ENCODE measurements at places on chromosomes 6 and 20. TPM values are rescaled to one million over a fixed set of nuclear protein-coding genes. Genes with fewer than 3 reads are reported as not detected.

DNA sequence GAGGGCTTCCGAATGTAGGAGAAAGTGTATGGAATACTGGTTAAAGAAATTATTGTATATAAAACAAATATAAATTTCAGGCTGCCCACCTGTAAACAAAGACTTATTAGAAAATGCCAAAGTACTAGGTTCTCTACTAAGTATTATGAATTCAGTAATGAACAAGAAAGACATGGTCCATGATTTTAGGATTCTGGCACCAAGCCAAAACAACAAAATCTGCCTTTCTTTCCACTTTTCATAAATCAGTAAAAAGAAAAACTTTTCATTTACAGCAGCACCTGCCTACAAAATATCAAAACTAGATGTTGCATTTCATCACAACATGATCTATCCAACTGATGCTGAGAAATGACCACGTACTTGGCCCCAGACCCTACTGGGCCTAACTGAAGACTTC lies 14.5 kb upstream of the SNRPB start:
- ATAC-seq = no peak

DNA sequence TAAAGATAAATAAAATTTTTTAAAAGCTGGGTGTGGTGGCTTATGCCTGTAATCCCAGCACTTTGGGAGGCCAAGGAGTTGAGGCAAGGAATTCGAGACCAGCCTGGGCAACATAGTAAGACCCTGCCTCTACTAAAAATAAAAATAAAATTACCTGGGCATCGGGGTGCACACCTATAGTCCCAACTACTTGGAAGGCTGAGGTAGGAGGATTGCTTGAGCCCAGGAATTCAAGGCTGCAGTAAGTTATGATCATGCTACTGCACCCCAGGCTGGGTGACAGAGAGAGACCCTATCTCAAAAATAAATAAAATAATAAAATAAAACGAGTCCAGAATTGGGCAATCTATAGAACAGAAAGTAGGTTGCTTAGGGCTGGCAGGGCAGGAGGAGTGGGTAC lies 228.7 kb downstream of the BCAS1 start:
- no peak for ATAC-seq

DNA sequence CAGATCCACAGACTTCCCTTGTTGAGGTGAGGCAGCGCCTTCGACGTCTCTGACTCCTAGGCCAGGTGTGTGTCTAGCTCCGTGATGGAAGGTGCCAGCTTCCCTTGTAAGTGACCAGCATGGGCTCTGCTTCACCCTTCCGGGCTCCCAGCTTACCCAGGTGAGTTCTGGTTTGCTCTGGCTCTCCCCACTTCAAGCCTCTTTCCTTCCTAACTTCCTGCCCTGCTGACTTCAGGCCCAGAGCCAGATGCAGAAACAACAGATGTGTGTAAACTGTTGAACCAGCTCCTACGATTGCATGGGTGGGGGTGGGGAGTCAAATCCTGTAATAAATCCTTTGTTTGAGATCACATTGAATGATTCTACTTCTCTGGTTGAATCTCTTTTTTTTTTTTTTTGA lies 51.6 kb upstream of the BMP6 start:
- ATAC-seq = no peak

DNA sequence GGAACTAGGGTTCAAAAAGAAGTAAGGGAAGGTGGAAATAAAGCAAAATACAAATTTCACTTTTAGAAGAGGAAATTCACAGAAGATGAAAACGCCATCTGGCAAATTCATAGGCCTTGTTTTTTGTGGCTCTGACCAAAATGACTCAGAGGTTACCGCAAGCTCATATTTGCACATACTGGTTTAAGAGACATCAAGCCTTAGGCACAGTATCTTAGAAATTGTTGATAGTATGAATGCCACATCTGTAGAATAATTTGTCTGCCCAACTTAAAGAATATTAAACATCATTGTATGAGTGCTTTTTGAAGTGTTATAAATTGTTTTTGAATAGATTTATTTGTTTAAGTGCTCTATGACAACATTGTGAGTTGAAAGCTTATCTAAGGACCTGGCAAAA lies 10.6 kb downstream of the TAAR1 start:
- no peak for ATAC-seq

DNA sequence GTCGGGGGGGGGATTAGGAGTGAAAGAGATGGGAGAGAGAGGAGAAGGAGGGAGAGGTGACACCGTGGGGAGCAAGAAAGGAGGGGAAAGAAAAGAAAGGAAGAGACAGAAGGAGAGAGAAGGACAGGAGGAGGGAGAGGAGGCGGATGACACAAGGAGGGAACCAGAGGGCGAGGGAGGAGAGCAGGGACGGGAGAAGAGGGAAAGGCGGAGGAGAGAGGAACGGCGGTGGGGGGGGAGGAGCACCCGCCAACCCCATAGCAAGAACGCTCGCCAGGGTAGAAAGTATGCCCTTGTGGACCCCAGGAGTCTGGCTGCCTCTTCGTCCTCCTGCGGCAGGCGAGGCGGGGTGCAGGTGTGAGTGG lies 4.5 kb upstream of the INSM1 start:
- ATAC-seq = no peak

GRCh38 chr20:58233881-58234528 lies 5.6 kb upstream of the ANKRD60 start:
- no peak for ATAC-seq

DNA sequence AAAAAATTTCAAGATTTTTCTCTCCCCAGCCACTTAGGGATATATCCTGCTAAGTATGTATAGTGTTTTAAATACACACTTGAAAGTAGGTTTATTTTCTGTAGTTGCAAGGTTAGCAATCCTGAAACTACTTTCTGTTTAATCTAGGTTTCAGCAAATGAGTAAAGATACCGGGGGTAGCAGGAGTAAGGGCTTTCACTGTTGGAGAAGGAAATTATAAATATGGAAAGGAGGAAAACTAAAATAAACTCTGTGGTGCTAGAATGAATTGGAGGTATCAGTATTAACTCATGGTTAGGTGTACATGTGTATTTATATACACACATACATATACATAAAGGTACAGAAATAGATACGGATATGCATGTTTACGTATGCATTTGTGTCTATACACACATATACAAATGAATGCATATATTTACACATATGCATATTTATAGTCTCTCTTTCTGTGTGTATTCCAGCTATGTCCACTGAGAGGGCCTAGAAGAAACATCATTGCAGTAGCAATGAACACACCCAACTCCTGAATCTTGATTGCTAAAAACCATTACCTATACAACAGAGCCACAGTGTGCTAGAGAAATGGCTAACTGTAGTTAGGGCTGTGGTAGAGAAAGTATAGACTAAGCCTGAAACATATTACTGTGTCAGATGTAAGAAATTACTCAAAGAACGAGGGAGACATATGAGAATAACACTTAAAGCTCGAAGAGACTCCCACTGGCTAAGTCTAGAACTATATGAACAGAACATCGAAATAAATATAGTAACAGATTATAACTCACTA lies 95.9 kb upstream of the EMILIN3 start:
- ATAC-seq = no peak

GRCh38 chr20:58088105-58088504 lies 140.3 kb downstream of the ANKRD60 start:
- no peak for ATAC-seq

DNA sequence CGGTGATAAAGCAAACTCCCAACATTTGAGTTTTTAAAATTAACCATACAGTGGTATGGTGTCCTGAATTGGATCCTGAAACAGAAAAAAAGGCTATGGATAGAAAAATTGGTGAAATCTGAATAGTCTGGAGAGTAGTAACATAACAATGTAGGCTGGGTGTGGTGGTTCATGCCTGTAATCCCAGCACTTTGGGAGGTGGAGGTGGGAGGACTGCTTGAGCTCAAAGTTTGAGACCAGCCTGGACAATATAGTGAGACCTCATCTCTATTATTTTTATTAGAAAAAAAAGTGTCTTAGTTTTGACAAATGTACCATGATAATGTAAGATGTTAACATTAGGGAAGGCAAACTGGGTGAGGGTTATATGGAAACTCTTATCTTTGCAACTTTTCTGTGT lies 11.0 kb downstream of the EEF1A1 start:
- no peak for ATAC-seq

- ATAC-seq = no peak
These were observed 156.6 kb upstream of the OPRM1 start for GRCh38 chr6:153882411-153882810.

DNA sequence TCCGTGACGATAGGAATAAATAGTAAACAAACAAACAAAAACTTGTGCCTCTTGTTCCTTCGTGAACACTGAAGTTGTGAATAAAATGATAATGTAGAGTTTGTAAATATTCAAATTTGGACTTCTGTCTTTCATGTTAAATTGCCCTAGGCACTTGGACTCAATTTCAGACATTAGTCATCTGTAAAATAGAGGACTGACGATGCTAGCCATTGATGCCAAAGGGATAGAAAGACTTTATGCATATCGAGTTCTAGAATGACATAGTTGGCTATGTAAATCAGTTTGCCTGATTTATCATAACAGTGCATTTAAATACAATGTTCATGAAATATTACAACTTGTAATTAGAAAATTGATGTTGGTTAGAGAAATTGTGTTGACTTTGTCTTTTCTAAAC lies 45.9 kb upstream of the FLRT3 start:
- no peak for ATAC-seq

DNA sequence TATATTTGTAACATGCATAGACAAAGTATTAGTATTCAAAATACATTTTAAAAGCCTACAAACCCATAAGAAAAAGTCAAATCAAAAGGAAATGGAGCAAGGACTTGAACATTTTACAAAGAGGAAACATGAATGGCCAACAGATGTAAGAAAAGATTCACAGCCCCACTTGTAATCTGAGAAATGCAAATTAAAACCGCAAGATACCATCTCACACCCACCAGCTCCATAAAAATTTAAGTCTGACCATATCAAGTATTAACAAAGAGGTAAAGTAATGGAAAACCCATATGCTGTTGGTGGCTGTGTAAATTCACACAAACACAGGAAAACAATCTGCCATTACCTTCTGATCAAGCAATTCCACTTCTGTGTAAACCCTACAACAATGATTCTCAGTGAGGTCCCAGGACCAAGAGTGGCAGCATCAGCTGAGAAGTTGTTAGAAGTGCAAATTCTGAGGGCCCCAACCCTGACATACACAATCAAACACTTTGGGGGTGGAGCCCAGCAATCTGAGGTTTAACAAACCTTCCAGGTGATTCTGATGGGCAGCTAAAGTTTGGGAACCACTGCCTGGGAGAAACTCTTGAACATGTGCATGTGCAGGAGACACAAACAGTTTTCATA lies 30.9 kb downstream of the BCL2L1 start:
- no peak for ATAC-seq

DNA sequence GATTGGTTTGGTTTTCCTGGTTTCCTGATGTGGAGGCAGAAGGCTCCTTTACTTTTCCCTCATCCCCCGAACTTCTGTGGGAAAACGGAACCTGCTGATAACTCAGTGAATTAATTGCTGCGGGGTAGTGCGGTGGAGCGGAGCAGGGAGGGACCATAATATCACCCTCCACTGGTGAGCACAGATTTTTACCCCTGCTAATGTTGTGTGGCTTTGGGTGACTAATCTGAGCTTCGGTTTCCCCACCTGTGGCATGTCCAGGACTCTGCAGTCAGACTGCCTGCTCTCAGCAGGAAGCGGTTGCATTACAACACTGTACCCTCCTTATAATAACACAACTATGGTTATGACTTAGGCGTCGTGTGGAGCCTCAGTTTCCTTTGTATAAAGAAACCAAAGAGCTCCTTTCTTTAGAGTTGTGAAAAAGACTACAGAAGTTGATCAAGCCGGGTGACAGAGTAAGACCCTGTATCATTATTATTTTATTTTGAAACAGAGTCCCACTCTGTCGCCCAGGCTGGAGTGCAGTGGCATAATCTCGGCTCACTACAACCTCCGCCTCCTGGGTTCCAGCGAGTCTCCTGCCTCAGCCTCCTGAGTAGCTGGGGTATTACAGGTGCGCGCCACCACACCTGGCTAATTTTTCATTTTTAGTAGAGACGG lies 2.2 kb upstream of the ID1 start:
- ATAC-seq = no peak

DNA sequence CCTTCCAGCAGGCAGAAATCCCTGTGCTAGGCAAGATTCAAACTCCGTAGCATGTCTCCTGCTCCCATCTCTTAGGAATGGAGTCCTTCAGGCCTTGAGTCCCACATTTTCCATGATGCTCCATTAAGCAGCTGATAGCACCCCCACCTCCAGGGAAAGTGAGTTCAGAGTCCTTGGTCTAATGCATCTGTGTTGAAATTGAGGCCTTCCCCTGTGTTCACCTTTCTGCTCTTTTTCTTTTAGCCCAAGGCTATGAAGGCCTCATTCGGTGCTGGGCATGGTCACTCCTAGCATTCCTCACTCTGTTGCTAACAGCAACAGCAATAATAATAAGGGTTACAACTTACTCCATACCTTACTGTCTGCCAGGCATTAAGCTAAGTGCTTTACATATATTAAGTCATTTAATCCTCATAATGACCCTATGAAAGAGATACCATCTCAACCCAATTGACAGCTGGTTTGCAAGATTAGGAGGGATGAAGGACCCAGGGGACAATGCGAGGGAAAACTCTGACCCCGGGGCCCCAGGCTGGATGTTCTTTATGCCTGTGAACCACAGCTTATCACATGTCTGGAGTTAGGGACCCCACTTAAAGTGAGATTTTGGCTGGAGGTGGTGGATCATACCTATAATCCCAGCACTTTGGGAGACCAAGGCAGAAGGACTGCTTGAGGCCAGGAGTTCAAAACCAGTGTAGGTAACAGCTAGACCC lies 17.5 kb upstream of the PANK2 start:
- ATAC-seq = no peak

GRCh38 chr6:70289299-70289698 lies 13.6 kb downstream of the COL9A1 start:
- no peak for ATAC-seq

- no peak for ATAC-seq
These were observed 238.9 kb downstream of the PRL start for GRCh38 chr6:22057962-22058361.

- ATAC-seq = no peak
These were observed 580.3 kb upstream of the GJE1 start for GRCh38 chr6:141552463-141552862.

GRCh38 chr20:53725575-53725970 lies 131.9 kb upstream of the ZNF217 start:
- ATAC-seq = no peak

DNA sequence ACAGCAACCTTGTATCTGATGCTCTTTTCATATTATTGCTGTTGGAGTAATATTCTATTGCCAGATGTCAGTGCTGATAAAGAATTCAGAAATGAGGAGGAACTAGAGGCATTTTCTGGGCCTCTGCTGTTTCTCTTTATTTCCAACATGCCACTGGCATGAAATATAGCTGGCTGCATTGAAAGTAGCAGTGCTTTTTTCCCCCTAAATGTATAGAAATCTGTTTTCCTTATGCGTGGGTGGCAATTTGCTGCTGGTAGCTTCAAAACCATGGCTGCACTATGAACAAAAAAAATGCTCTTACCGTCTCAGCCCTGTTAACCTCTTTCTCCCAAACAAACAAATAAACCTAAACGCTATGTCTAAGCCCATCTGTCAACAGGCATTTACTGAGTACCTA lies 442.3 kb upstream of the AGPAT4 start:
- ATAC-seq = no peak

Gene PXT1
- not detected for total RNA-seq

Gene TPBG
- total RNA-seq = 96.7 TPM

Gene LBP
- not detected for total RNA-seq

Gene NTSR1
- 0.16 TPM for total RNA-seq

Gene BMP6
- total RNA-seq = 6.2 TPM

Gene MYO6
- total RNA-seq = 11.0 TPM

Gene SLC22A16
- not detected for total RNA-seq

Gene MYL9
- total RNA-seq = 2,842 TPM

Measured in gastroesophageal sphincter (tissue), 4 donors.